ENCODE measurements at places on chromosomes 7 and 10.

GRCh38 chr10:78403781-78404180 is 370.1 kb downstream of the RPS24 start:
- no peak overlapping the region for H3K4me3 ChIP-seq
- H3K36me3 ChIP-seq = no peaks in the 10 kb centered on the region
- no peak overlapping the region for H3K27ac ChIP-seq
- H3K27me3 ChIP-seq = peaks cover 16% of the 10 kb centered on the region

- H3K27ac ChIP-seq = no peak overlapping the region
- no peaks in the 10 kb centered on the region for H3K4me1 ChIP-seq
- no peaks in the 10 kb centered on the region for H3K36me3 ChIP-seq
Measured at GRCh38 chr10:30542895-30543288, 86.7 kb downstream of the LYZL2 start.

GRCh38 chr10:49647554-49647953 is 31.9 kb upstream of the C10orf53 start:
- H3K4me1 ChIP-seq = peaks cover under 1% of the 10 kb centered on the region
- DNase-seq = no peak
- no peak overlapping the region for H3K27ac ChIP-seq

DNA sequence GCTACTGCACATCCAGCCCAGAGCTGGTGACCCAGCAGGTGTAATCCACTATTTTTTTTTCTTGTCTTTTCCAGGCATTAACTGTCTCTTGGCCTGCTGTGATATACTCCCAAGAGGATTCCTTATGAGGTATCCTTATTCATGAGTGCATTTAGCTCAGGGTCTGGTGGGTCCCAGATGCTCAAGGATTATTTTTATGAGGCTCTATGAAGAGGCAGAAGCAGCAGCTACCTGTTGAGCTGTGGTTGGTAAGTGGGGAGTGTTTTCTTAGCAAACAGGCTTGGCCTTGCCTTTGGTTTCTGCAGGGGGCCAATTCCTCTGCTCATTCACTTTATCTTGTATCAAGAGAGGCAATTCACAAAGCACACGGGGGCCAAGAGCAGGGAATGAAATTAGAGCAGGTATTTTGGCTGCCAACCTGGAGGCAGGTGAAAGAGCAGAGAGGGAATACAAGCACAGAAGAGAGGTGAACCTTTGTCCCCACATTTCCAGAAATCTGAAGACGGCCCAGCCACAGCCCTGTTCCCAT is 221.6 kb downstream of the TMEM178B start:
- no peaks in the 10 kb centered on the region for H3K4me1 ChIP-seq
- no peak for DNase-seq
- no peak overlapping the region for H3K4me3 ChIP-seq
- H3K27ac ChIP-seq = no peak overlapping the region

GRCh38 chr7:39811161-39811614 is 138.9 kb upstream of the CDK13 start:
- H3K4me3 ChIP-seq = no peak overlapping the region
- peaks cover 2% of the 10 kb centered on the region for H3K27me3 ChIP-seq
- no peaks in the 10 kb centered on the region for H3K36me3 ChIP-seq
- no peak overlapping the region for H3K27ac ChIP-seq

- H3K36me3 ChIP-seq = no peaks in the 10 kb centered on the region
- H3K27ac ChIP-seq = peak overlapping the region; percentile 83
- no peaks in the 10 kb centered on the region for H3K27me3 ChIP-seq
Measured at GRCh38 chr7:2717293-2718261, 29.6 kb downstream of the AMZ1 start.

DNA sequence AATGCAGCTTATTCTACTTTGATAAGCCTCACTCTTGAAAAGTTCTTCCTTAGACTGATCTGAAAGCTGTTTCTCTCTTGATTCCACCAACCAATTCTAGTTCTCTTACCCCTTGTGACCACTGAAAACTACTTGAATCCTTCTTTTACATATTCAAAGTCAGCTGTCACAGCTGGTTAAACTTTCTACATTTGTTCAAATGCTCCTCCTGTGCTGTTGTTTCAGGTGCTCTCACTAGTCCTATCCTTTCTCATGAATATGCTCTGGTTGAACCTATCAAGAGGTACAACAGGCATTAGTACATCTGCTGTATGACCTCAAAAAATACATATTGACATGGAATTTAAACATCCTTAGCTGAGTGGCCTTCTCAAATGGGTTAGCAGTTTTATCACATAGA is 91.5 kb downstream of the MYO3A start:
- H3K27ac ChIP-seq = no peak overlapping the region
- H3K36me3 ChIP-seq = no peaks in the 10 kb centered on the region
- DNase-seq = no peak
- no peaks in the 10 kb centered on the region for H3K27me3 ChIP-seq
- H3K4me3 ChIP-seq = no peak overlapping the region

Measured in small intestine (tissue), 16 donors.